Activated B cell treated with CpG ODN at 0.5 μM for 24 hours (primary cell): ENCODE measurements at places on chromosomes 5 and 9.
A peak's percentile ranks its signal among the peaks of the same experiment; 100 is the strongest.

DNA sequence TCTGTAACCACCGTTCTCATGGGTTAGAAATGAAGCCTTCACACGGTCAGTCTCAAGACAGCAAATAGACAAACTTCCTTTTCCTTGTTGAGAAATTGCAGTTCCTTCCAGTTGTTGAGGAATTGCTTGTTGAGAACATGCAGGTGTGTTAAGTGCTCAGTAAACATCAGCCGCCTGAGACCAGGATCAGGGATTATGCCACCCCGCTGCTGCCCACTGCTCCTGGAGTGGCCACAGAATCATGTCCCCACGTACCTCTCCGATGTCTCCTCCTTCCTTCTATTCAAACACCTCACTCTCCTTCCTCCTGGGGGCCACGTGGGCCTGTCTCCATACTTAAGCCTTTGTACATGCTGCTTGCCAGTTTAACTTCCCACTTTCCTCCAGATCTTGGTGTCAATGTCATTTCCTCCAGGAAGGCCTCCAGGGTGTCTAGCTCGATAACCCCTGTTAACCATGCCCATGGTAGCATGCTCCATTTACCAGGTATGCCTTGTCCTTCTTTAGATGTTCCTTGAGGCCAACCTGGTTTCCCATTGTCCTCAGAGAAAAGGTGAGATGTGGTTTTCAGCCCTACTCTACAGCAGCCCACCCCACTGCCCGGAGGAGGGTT is 33.8 kb upstream of the RPL26L1 start:
- no peak for DNase-seq

- no peak for DNase-seq
Measured at GRCh38 chr9:134431095-134431494, 104.8 kb downstream of the RXRA start.

- DNase-seq: no peak
Measured at GRCh38 chr5:176420972-176421544, 4.7 kb upstream of the CLTB start.

DNA sequence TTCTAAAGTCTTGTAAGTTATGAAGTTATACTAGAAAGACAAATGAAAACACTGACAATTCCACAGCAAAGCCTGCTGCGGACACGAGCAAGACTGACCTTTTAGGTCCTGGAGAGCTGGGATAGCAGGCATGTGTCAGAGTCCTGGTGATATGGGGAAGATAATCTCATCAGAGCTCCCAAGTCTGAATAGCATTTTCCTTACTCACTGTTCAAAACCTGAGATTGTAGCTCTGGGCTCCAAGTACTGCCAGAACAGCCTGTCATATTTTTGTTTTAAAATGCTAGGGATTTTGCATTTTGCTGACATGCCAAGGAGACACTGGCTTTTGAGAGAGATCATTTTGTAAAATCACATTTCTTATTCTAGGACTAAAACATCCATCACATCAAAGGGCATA is 90.1 kb downstream of the DRD1 start:
- no peak for DNase-seq

- no peak for DNase-seq
Measured at GRCh38 chr9:113529336-113530009, 65.9 kb downstream of the RGS3 start.

DNA sequence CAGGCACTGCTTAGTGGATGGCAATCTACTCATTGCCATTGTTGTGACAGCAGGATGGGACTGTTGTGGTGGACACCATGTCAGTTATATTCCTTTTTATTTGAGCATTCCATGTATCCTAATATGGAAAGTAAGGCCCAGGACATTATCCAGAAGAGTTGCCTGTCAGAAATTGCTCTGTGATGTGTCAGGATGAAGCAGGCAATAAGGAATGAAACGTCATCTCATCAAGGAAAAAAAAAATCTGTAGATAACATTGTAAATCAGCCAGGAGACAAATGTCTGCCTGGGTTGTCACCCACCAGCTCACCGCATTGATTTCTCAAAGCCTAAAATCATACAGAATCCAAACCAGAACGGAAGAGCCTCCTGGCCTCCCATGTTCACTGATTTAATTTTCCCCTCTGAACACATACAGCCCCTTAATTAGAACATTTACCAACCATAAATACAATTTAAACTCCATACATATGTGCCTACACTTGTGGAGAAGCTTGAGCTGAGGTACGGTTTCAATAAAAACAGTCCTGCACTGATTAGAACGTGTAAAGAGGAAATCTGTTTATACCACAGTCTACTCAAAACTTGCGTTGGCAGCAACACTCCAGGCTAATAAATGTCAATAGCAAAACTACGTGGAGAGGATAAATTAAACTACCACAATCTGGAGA is 73.9 kb downstream of the FOXD1 start:
- DNase-seq: no peak

- DNase-seq: no peak
Measured at GRCh38 chr5:112691758-112692157, 45.9 kb upstream of the APC start.

- no peak for DNase-seq
Measured at GRCh38 chr5:96315431-96315830, 117.6 kb downstream of the PCSK1 start.

- DNase-seq: no peak
Measured at GRCh38 chr9:134875371-134875770, 5.2 kb upstream of the FCN2 start.

- no peak for DNase-seq
Measured at GRCh38 chr5:132754947-132755346, 7.7 kb downstream of the CCNI2 start.

DNA sequence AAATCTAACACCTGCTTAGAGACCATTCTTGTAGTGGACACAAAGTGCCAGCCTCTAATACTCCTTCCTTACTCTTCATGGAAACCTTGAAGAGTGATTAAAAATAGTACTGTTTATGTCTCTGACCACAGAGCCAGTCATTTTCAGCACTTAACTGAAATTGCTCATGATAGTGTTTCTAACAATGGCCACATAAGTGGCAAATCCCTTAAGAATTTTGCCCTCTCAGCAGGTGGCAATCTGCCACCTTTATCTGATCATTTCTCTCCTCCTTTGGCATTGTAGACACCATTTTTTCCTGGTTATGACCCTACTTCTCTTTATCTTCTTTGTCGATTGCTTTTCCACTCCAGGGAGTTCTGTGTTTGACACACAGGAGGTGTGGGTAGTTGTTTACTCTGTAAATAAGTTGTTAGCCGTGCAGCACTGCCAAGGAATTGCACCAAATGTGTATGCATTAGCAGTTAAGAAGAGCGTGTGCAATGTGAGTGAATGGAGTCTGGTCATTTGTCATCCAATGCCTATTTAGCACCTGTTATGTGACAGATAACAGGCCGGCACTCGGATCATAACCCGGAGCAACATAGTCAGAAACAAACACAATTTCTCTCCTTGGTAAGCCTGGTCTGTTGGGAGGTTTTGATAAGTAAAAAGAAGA is 36.8 kb upstream of the STARD4 start:
- DNase-seq: no peak

DNA sequence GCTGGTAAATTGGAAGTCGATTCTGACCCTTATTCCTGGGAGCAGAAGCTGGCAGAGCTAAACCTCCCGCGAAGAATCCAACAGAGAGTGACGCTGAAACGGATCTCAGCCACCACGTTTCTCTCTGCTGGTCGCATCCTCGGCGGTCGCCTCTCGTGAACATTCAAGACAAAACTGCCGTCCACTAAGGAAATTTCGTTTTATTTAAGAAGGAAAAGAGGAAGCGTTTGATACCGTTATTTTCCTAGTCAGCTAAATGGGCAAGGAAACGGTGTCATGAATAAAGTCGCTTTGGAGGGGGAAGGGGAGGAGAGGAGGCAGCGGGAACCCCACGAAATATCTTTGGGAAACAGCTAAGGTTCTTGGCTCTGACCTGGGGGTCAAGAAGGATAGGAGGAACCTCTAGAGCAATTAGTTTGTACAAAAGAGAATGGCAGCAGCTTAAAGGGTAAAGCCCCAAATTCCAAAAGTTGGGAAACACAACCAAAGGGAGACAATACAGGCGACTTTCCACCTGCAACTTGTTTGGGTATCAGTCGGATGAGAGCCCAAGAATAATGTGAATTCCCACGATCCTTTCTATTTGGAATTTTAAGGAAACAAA is 1.9 kb downstream of the FOXB2 start:
- DNase-seq: no peak

- DNase-seq: no peak
Measured at GRCh38 chr9:137437691-137438590, 3.2 kb downstream of the ENTPD8 start.

GRCh38 chr5:158843305-158843704 is 256.4 kb downstream of the EBF1 start:
- no peak for DNase-seq

- DNase-seq: no peak
Measured at GRCh38 chr5:118590806-118591205, 397.5 kb downstream of the DTWD2 start.

DNA sequence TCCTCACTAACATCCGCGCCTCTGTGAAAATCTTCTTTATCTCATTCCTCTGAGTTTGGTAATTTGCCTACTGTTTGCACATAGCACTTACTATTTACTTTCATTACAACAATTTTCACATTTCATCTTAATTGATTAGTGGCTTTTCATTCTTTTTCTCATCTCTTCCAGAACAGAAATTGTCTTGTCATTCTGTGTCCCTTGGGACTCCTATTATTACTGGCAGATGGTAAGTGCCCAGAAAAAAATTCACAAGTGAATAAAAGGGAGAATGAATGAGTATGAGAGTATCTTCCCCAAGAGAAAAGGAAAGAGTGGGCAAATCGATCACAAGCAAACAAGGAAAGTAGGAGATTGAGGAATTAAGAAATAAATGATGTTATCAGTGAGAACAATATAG is 876.1 kb downstream of the TLE4 start:
- DNase-seq: no peak

DNA sequence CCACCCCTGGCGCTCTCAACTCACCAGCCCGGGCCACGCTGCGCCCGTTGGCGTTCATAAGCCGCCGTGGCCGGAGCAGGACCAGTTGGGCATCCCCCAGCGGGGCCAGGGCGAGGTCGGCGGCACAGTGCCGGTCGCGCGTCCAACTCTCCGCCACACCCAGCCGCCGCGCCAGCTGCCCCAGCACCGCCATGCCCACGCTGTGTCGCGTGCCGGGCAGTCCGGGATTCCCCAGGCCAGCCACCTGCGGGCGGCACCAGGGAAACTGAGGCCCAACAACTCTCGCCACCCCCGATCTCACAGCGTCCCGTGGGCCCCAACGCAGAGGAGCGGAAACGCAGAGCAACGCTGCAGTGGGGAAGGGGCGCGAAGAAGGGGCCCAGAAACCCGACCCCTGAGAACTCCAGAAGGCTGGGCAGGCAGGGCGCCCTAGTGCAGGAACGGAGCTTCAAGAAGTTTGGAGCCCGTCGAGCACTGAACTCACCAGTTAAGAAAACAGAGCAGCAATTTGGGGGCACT is 453 bp downstream of the PTRH1 start:
- peak; percentile 29 for DNase-seq

GRCh38 chr9:126952205-126952977 is 37.8 kb downstream of the RALGPS1 start:
- DNase-seq: no peak
